ENCODE measurements at places on chromosomes 12 and 14. TPM values are rescaled to one million over a fixed set of nuclear protein-coding genes. Genes with fewer than 3 reads are reported as not detected.

NXPH4 gene
- total RNA-seq = 0.95 TPM

LRFN5 gene
- total RNA-seq = 1.3 TPM

ANG gene
- 1.4 TPM for total RNA-seq

ALDH2 gene
- 71.8 TPM for total RNA-seq
